ENCODE measurements at places on chromosomes 13 and 19. TPM values are rescaled to one million over a fixed set of nuclear protein-coding genes. Genes with fewer than 3 reads are reported as not detected.

DNA sequence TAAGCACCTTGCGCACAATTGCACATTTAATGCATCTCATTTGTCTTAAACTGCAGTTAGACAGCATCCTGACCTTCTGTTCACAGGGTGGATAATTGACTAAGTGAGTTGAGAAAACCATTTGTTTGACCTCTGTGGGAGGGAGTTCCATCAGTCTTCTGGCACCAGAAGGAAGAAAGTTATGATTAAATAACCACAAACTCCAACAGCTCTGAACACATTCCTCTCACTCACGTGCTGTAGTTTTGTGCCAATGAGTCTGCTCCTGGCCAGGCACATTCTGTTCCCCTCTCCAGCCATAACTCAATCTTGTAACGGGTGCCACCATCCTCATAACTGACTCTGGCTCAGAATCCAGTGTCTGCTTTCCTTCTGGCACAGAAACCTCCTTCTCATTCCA is 817.2 kb downstream of the SLITRK1 start:
- DNase-seq = no peak

DNA sequence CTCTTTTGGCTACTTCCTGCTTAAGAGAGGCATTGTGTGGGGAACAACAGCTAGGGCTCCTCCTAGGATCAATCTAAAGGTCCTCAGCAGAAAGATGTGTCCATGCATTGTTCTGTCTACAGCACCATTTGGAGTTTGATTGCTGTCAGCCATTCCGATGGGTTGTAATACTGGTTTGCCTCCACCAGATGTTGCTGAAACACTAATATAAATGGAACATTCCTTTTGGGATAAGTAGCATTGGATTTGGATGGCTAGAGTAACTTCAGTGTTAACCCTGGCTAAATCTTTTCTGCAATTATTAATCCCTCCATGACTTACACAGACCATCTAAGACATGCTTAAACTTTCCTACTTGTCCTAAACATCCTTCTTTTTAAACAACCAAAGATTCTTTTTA is 104.2 kb downstream of the TDRD3 start:
- DNase-seq = no peak

DNA sequence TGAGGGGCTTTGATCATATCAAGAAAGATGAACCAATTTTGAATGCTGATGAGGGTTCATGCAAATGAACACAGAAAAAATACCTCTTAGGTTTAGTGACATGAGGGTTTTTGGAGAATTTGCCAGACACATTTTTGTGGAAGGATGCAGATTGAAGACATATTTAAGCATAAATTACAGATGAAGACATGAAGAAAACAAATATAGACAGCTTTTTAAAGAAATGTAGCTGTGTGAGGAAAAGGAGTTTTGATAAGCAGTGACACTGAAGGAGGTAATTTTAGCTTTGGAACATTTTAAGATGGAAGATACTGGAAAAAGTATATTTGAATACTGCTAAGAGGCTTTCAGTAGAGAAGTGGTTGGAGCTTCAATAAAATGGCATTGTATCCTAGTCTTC is 810.8 kb upstream of the GPC6 start:
- no peak for DNase-seq

ATP4B gene
- total RNA-seq = not detected

CLEC17A gene
- not detected for total RNA-seq

DNA sequence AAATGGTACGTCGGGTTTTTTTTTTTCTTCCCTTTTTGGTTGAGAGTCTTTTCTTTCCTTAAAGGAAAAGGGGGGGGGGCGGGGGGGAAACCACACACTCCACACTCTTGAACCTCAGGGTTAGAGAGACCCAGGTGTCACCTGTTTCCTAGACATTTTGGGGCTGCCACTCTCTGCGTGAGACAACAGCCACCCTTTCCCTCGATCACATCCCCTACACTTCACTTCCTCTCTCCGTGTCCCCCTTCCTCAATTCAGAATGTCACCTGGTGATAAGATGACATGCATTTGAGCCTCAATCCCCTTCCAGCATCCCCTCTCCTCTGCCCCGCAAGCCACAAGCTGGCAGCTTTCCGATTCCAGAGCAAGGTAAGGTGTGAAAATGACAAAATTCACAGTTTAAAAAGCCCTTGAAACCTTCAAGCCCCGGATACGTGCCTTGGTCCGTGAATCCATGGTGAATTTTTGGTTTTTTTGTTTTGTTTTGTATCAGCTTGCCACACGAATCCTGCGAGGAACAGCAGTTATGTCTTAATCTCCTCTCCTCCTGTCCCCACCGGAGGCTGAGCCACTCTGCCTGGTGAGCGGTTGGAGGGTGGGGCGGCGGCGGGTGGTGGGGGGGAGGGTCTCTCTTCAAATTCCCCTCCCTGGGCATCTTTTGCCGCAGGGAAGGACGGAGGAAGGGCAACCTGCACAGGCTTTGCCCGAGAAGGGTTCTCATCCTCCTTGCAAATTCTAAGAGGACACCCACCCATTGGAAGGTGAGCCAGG is 4.2 kb downstream of the PTPRS start:
- DNase-seq = no peak

- DNase-seq = no peak
Observed at GRCh38 chr13:34722922-34723321, 219.1 kb upstream of the NBEA start.

- DNase-seq = no peak
Observed at GRCh38 chr13:26599403-26599802, 41.9 kb downstream of the WASF3 start.

ZNF850 gene
- total RNA-seq = 7.5 TPM

GRCh38 chr13:106836186-106836802 is 268.4 kb upstream of the ARGLU1 start:
- no peak for DNase-seq

DNA sequence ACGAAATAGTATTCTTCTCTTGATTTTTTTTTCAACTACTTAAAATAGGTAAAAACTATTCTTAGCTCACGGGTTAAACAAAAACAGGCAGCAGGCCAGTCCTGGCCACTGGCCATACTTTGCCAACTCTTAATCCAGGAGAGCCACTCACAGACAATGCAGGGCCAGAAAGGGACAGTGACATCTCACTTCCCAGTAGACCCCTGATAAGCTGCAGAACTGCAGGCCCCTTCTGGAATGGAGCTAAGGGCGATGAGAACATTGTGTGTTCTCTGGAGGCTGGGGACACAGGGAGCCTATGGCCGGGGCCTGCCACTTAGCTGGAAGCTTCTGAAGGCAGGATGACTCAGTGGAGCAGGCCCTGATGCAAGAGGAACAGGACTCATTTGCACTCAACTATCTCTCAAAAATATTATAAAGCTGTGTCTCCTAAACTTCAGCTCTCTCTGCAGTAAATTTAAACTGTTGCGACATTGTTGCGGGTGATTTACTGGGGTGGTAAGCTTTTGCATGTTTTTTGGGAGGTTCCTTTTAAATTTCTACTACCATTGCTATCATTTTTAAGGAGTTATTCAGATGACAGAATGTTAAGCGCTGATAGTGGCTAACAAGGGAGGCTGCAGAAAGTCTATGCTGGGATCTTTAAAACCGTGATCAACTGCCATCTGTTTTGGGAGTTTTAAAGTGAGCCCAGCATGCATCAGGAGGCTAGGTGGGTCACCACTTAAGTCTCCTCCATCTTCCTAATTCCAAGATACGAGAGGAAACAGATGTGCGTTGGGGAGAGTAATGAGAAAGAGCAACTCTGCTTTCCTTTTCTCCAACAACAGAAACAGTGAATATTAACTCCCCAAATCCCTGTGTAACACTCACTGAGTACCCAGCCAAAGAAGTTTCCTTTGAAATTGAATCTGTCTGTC is 33.2 kb upstream of the KATNAL1 start:
- DNase-seq = no peak

DNA sequence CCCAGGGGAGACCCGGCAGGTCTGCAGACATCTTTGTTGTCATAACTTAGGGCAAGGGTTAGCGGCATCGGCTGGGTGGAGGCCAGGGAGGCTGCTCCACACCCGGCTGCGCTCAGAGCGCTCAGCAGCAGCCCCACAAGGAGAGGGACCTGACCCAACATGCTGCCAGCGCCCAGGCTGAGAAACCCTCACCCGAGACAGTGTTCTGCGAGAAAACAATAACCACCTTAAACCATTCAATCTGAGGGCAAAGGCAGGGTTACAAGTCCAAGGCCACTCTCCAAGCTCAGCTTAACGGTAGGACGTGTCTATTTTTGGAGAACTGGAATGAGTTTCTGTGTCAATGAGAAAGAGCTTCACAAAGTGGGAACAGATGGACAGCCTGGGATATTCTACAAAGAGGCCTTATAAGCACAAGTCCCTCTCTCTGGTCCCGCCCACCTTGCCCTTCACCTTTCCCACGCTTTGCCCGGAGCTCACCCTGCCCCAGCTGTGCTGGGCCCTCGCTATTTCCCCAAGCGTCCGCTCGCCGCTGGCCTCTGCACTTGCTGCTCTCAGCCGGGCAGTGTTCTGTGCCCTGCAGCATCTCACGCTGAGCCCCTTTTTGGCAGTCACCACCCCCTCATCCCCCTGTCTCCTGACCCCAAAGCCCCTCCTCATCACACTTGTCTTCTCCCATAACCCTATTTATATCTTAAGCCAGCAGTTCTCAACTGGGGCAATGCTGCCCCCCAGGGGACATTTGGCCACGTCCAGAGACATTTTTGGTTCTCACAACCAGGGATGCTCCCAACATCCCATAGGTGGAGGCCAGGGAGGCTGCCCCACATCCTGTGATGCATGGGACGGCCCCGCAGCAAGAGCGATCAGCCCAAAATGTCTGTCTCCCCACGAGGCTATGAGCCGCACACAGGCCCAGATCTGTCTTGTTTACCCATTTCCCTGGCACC is 17.6 kb downstream of the PPP1R12C start:
- DNase-seq = no peak

- no peak for DNase-seq
Observed at GRCh38 chr13:75437582-75438318, 44.2 kb downstream of the TBC1D4 start.

GRCh38 chr13:25905611-25906010 is 146.2 kb downstream of the SHISA2 start:
- peak; percentile 65 for DNase-seq

DNA sequence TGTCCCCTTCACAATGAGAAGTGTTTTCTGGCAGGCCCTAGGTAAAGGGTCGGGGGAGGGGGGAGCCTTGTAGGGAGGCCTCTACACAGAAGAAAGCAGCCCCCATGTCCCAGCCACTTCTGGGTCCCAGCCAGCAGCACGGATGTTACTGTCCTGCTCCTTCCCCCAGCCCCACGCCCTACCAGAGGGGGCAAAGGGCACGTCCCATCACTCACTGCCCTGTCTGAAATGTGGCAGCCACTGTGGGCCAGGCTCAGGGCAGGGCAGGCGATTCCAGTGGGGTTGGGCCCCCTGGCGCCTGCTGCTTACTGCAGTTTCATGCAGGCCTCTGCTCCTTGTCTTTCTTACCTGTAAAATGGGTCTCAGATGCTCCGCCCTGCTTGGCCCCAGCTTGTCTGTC is 6.1 kb upstream of the SLC25A42 start:
- DNase-seq = no peak

- DNase-seq = peak; percentile 64
Observed at GRCh38 chr13:112893570-112894422, 75.2 kb upstream of the MCF2L start.

GRCh38 chr13:23323946-23324709 is 109.4 kb downstream of the SACS start:
- no peak for DNase-seq

DNA sequence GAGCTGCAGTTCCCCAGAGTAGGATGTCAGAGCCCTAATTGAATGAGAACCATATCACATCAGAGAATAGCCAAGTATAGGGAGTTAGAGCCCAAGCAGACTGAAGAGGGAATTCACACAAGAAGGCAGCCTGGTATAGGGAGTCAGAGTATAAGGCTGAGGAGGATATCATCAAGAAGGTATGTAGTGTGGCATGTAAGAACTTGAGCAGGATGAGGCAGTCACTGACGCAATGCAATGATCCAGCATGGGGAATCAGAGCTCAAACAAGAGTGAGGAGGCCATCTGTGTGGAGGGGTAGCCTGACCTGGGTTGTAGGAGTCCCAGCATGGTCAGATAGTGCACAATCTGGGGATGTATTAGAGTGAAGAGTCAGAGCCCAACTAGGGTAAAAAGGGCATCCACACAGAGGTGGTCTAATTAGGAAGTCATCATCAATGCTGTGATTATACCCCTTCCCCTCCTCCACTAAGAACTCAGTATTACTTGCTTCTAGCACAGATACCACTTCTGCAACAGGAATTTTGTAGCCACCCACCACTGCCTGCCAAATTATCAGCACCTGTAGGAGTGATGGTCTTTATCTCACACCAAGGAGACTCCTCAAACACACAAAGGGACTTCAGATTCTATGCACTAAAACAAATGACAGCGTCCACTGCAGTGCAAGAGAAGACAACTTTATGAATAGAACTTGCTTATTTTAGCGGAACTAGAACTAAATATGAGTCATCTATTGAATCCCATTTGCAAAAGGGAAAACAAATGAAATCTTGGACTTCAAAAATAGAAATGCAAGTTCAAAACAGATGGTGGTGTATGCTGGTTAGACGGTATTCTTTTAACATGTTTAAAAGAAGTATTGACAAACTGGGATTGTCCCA is 107.2 kb downstream of the FNDC3A start:
- DNase-seq = no peak

GRCh38 chr19:16095071-16095571 is 16.6 kb upstream of the RAB8A start:
- DNase-seq = no peak

GRCh38 chr19:5719274-5719960 is 529 bp downstream of the LONP1 start:
- no peak for DNase-seq

GRCh38 chr13:48801255-48801654 is 147.5 kb downstream of the CYSLTR2 start:
- no peak for DNase-seq

AMH gene
- 10.2 TPM for total RNA-seq

All from chondrocyte (in vitro differentiated cells).